ENCODE measurements at places on chromosomes 3 and 15. TPM values are rescaled to one million over a fixed set of nuclear protein-coding genes. Genes with fewer than 3 reads are reported as not detected.

GRCh38 chr3:115401298-115401697, 222.0 kb upstream of the GAP43 start:
- no peak for DNase-seq

GRCh38 chr15:86653344-86654197, 573.9 kb downstream of the AGBL1 start:
- DNase-seq, result no peak

The UROC1 gene
- not detected for total RNA-seq

DNA sequence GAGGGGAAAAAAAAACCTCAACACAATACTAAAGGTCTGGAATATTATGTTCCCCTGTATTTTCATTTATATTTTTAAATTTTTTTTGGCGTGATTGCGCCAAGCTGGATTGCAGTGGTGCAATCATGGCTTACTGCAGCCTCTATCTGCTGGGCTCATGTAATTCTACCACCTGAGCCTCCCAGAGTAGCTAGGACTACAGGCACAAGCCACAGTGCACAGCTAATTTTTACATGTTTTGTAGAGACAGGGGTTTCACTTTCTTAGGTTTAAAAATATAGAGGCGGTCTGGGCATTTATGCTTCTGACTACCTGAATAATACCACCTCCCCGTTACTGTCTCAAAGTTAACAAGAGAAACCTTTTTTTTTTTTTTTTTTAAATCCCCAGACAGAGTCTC, 51.1 kb upstream of the MAP4 start:
- no peak for DNase-seq

- DNase-seq, result peak; percentile 35
These were observed 34.0 kb upstream of the RPP14 start for GRCh38 chr3:58271901-58272501.

- no peak for DNase-seq
These were observed 45.4 kb downstream of the AMOTL2 start for GRCh38 chr3:134328846-134329245.

- peak; percentile 3 for DNase-seq
These were observed 835.1 kb downstream of the EDEM1 start for GRCh38 chr3:6022621-6023020.

- DNase-seq, result no peak
These were observed 33.3 kb upstream of the SACM1L start for GRCh38 chr3:45655906-45656305.

DNA sequence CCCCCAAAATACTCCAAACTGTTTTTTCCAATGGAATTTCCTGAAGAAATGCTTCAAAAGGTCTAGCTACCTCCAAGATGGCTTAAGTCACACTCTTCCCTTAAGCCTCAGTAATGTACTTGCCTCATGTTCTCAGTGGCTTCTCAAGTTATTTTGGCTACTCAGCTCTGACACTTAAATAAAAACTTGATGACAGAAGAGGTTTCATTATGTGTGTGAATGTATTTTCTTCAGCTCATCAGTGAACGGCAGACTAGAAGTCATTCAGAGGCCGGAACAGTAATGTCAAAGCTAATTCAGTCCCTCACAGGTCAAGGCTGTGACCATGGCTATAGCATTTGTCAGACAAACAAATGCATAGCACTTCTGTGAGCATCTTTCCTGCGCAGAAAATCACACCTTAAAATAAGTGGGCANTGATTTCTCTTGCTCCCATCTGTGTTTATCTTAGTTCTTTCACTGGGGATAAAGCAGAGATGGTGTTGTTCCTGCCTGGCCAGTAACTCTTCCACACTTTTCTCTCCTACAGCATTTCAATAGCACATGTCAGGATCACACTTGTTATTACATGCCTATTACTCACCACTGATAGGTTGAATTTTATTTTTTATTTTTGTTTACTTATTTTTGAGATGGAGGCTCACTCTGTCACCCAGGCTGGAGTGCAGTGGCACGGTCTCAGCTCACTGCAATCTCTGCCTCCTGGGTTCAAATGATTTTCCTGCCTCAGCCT, 68.5 kb upstream of the PLCL2 start:
- no peak for DNase-seq

The FAM107A gene
- total RNA-seq, result 0.22 TPM

The MORC1 gene
- not detected for total RNA-seq

The TXNRD3 gene
- 4.5 TPM for total RNA-seq

GRCh38 chr15:67573194-67573593, 30.7 kb downstream of the MAP2K5 start:
- DNase-seq, result no peak

DNA sequence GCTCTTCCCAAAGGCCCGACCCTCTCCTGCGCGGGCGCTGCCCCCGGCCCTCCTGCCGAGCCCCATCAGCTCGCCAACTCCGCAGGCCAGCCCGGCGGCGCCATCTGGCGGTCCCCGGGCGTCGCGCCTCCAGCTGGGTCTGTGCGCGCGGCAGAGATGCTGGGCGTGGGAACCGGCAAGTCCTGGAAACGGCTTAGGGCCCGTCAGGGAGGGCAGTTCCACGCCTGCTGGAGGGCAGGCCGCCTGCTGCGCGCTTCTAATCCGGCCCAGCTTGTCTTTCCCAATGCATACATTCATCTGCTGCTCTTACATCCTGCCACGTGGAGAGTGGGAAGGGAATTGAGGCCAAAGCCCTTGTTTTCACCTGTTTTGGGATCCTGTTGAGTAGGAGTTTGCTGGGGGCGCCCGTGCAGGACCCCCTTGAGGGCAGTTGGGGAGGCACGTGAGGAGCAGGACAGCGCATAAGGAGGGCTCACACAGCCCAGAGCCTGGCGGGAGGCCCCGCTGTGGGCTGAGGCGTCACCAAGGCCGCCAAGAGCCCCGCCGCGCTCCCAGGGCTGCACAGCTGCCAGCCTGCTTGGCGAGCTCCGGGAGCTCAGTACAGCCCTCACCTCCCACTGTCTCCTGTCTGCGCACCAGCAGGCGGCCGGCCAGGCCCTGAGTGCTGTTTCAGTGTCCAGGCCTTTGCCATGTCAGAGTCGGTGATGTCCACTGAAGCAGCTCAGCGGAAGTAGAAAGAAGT, 165.6 kb downstream of the NSMCE3 start:
- DNase-seq, result no peak

The PIERCE2 gene
- total RNA-seq, result 1.4 TPM

GRCh38 chr15:64044300-64045100, 1.8 kb downstream of the DAPK2 start:
- DNase-seq, result no peak

GRCh38 chr3:126682009-126682408, 22.0 kb upstream of the CHCHD6 start:
- DNase-seq, result no peak

- no peak for DNase-seq
These were observed 38.5 kb downstream of the C3orf62 start for GRCh38 chr3:49238274-49239127.

The GPR149 gene
- total RNA-seq, result not detected

The MORF4L1 gene
- total RNA-seq, result 265 TPM

GRCh38 chr3:145942052-145942451, 218.9 kb downstream of the PLOD2 start:
- no peak for DNase-seq

DNA sequence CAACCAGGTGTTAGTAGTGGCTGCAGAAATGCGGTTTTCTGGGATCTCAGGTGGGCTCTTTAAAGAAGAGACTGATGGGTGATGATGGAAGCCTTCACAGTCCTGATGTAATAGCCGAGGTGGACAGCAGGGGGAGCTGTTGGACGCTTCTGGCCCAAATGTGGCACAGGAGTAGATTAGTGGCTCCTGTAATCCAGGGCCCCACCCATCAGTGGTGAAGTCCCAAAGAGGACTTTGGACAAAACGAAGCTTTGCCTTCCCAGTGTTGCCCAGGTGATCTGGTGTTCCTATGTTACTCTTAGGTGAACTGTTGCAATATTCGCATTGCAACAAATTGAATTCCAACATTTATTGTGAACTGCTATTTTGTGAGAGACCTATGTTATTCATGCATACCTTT, 31.8 kb upstream of the MYZAP start:
- DNase-seq, result no peak

GRCh38 chr3:10770981-10771380, 45.0 kb upstream of the SLC6A11 start:
- no peak for DNase-seq

GRCh38 chr3:10508619-10509260, 3.4 kb upstream of the ATP2B2 start:
- no peak for DNase-seq

The CELF6 gene
- not detected for total RNA-seq

The UNC13C gene
- total RNA-seq, result 0.06 TPM

DNA sequence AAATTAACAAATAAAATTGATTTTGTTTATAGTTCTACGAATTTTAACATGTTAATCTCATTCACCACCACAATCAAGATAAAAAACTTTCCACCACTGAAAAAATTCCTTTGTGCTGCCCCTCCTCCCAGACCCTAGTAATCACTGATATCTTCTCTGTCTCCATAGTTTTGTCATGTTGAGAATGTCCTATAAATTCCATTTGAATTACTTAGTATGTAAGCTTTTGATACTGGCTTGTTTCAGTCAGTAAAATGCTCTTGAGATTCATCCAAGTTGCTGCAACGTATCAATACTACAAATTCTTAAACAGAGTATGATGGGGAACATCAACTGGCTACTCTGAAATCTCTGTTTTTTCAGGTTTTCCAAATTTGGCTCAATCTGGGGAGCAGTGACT, 129.6 kb downstream of the CTNNB1 start:
- DNase-seq, result no peak

The PFN2 gene
- 137 TPM for total RNA-seq

GRCh38 chr3:79410136-79410535, 357.7 kb downstream of the ROBO1 start:
- no peak for DNase-seq

The ZNF619 gene
- total RNA-seq, result 4.9 TPM

GRCh38 chr3:100106094-100106493, 8.2 kb downstream of the FILIP1L start:
- DNase-seq, result no peak

DNA sequence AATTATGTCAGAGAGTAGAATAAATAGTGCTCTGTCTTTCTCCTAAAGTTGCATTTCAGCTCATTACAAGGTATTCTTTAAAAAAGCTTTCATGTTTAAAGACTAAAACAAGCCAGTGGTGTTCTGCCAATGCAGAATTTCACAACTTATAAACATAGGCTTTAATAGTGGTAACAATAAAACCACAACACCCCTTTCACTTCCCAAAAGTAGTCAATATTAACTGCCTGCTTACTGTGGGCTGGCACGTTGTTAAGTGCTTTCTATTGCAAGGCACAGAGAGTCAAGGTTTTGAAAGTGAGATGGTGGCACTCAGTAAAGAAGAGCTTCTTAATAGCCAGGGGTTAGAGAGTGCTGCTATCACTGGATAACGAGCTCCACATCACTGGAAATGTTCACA, 8.4 kb upstream of the RTP1 start:
- no peak for DNase-seq

GRCh38 chr15:33994005-33994615, 25.8 kb downstream of the CHRM5 start:
- DNase-seq, result no peak

DNA sequence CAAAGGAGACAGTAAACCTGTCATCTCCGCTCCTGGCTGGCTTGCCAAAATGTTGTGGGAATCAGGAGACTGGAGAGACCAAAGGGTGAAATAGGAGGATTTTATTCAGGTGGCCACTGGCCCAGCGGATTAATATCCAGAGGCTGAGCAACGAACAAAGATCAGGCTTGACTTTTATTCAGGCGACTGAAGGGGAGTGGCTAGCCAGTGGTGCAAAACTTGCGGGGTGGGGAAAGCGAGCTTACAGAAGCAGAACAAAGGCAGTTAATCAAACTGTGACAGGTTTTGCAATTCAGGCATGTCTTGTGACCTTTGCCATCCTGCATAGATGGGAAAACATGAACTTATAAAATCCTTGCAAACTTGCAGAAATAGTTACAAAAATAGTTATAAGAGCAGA, 19.8 kb upstream of the ACAD9 start:
- DNase-seq, result no peak

The SPINT1 gene
- 159 TPM for total RNA-seq

DNA sequence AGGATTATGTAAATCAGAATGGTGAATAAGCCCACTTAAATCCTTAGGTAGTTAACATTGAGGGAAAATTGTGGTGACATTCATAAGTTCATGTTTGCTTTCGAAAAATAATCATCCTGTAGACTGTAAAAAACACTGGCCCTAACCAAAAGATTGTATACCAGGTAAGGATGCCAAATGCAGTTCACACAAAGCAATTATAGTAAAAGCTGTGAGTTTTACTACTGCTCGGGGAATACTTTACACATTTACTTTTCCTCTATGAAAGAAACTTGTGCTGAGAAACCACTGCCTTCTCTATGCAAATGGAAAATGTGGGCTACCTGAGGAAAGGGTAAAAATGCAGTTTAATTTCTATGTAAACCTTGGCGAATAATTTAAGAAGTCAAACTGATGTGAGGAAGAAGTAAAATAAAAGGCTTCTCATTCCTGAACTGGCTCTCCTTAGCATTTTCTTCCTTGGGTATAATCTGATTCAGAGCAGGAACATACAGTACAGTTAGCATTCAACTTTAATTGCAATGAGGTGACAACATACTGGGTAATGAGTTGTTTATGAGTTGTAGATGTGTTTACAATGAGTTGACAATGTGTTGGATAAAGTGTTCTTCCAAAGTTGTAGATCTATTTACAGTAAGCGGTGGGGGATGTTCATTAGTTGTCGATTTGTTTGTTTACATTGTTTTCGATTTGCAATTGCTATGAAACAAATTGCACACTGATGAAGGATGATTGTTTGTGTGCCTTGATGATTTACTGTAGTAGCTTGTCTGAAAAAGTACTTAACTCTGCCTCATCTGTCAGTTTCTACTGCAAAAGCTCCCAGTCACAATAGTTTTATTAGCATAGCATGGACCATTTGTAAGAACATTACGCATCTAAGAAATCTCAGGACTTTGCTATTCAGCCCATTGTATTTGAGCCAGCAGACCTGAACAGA, 453.0 kb upstream of the DPH6 start:
- DNase-seq, result no peak

DNA sequence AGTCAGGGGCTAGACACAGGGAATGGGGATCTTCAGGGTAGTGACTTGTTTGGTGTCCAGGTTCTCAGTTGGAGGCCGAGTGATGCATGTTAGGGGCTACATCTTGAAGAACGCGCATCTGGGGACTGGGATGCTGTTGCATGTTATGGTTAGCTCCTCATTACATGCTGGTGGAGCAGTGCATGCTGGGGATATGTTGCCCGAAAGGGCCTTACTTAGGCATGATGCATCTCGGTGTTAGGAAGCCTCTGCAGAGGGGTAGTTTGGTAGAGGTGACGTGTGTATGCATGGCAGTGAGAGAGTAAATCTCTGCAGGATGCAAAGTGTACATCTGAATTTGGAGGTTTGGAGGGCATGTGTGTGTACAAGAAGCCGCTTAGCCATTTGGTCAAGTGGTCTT, 2.4 kb downstream of the EIF4G1 start:
- DNase-seq, result no peak

- DNase-seq, result no peak
These were observed 200.1 kb upstream of the ZNF717 start for GRCh38 chr3:75985432-75985831.

DNA sequence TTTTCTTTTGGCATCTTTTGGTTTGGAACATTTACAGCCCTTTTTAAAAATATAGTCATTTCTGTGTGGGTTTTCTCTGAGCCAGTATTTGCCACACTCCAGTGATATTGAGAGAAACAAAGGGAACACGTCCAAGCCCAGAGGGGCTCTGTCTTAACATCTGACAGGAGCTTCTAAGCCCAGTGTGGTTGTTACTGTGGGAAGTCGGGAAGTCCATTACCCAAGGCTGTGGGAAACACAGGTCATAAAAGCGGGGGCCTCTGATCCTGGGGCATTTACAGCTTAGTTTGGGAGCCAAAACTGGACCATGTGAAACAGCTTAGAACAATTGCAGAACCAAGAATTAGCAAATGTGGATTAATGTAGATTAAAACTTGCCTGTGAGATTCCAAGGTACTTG, 123.0 kb downstream of the PTPRG start:
- DNase-seq, result no peak

The MOBP gene
- total RNA-seq, result not detected

- DNase-seq, result no peak
These were observed 10.2 kb downstream of the CA12 start for GRCh38 chr15:63371297-63371918.
